ENCODE measurements at places on chromosomes 7 and 10. TPM values are rescaled to one million over a fixed set of nuclear protein-coding genes. Genes with fewer than 3 reads are reported as not detected.

Gene AKR1C4
- 9.1 TPM for total RNA-seq

Gene EGR2
- 19.3 TPM for total RNA-seq

Gene FGFR2
- 135 TPM for total RNA-seq

Gene TFEC
- 4.2 TPM for total RNA-seq

Gene PRSS37
- total RNA-seq = not detected

Gene SAMD9
- 12.8 TPM for total RNA-seq

Gene SPOCK2
- 250 TPM for total RNA-seq

Gene PKD1L1
- 0.20 TPM for total RNA-seq

Gene ADRB1
- 1.7 TPM for total RNA-seq

GRCh38 chr10:121112579-121113384, 261.6 kb downstream of the WDR11 start:
- no peak for DNase-seq

DNA sequence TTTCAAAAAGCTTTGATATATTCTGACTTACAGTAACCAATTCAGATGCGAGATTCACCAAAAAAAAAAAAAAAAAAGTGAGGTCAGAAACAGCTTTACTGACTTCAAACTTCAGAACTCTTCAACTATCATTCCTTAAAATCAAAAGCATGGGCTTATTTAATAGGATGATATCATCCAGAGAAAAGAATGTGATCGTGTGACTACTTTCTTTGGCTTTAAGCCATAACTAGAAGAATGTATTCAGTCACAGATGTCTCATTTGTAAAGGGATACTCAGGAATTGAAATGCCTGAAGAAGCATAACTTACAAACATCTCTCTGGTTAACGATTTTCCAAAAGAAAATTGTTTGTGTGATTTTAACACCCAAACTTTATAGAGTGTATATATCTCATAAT, 11.5 kb downstream of the TPK1 start:
- DNase-seq = no peak

DNA sequence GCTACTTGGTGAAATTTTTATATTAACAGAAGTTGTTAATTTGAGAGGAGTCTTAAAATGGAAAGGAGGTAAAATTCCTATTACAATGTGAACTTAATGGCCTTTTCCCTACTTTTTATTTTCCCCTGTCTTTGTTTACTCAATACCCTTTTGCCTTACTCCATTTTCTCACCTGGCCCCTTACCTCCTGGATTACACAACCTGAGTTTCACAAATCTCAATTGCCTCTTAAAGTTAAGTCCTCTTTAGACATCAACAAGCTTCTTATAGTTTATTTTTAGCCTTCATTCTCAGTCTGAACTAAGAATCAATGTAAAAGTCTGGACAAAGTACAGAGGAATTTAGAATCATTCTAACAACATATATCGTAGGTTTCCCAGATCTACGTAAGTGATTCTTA, 247.0 kb downstream of the PCDH15 start:
- DNase-seq = no peak

DNA sequence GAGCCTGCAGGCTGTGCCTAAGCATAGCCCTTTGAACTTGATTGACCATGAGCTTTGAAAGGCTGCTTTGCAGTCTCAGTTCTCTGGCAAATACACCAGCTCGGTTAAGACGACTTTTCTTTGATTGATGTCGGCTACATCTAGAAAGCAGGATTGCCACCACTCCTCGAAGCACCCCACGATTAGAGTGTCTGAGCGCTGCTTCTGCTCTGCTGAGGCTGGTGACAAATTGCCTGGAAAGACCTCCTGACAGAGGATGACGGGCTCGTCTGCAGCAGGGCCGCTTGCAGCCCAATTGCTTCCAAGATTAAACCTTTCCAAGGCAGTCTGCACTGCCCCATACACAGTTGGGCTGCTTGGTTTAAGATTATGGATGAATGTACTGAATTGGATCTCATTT, 182.0 kb downstream of the CUX1 start:
- DNase-seq = no peak

Measured in mucosa of gallbladder (tissue), 1 donor.